ENCODE measurements at places on chromosomes 1 and 21.
A peak's percentile ranks its signal among the peaks of the same experiment; 100 is the strongest.

DNA sequence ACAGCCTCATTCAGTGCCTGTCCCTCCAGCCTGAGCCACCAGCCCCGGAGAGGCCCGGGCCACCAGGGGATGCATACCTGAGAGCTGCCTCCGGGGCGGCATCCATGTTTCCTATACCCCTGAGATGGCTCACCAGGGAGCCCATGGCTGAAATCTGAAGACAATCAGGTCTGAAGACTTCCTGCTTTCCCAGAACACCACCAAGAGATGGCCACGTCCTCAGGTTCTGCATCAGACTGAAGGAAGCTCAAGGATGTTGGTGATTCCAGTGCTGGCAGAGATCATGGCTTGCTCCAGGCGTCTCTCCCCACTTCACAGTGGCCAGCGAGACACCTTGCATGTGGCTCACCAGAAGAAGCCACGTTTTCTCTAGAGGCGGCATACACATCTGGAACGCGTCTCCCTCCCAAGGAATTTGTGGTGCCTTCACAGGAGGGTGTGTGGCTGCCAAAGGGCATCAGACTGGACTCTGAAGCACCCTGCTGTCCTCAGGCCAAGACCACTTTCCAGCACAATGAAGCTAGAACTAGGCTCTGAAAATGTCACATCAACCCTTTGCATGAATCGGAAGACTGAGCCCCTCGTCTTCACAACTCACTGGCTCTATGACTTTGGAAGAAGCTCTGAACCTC, 170.7 kb upstream of the IRF2BP2 start:
- H3K36me3 ChIP-seq = no peaks in the 10 kb centered on the region
- H3K27me3 ChIP-seq = peaks cover 24% of the 10 kb centered on the region
- peak; percentile 21 for DNase-seq
- no peak overlapping the region for H3K4me3 ChIP-seq
- H3K4me1 ChIP-seq = no peaks in the 10 kb centered on the region
- no peak overlapping the region for H3K27ac ChIP-seq

- H3K36me3 ChIP-seq = no peaks in the 10 kb centered on the region
- no peak overlapping the region for H3K4me3 ChIP-seq
- DNase-seq = no peak
- H3K4me1 ChIP-seq = peaks cover 15% of the 10 kb centered on the region
- H3K27me3 ChIP-seq = no peaks in the 10 kb centered on the region
These were observed 26.5 kb downstream of the TSNAX start for GRCh38 chr1:231554969-231555368.

DNA sequence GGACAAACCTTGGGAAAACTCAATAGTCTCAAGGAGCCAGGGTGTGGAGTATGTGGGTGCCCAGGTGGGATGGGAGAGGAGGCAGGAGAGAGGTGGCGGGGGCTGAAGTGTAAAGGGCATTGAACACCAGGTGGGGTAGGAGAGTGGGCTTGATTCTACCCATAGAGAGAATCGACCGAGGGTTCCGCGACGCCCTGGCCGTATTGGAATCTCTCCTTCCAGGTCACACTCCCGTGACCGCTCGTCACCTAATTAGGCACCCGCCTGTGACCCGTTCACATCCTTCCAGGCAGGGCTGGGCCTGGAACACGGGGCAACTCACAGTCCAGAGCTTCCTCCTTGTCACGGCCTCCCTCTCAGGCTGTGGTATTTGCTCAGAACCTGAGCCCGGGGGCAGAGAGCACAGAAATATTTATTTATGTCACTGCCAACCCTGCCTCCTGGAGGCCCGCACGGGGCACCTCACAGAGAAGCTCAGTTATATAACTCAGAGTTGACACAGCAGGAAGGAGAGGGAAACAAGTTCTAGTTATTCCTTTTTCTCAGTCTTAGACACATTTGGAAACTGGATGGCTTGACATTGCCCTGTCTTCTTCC, 12.0 kb downstream of the NCMAP start:
- no peak overlapping the region for H3K27ac ChIP-seq
- no peak overlapping the region for H3K4me3 ChIP-seq
- no peak for DNase-seq

DNA sequence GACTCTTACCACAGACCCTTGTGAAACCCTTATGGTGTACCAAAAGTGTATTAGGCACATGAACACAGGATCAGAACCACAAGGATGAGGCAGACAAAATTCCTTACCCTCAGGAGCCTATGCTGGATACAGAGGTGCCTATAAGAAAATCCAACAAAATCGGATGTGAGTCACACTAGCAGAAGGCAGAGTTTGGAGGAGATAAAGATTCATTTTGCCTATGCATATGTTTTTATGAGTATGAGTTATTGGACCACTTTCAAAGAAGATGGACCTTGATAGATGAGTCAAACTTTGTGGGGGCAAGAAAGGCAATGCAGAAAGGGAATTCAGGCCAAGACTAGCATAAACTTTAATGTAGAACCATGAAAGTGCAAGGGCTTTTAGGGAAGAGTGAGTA, 17.0 kb downstream of the CAMK1G start:
- no peak for DNase-seq
- H3K4me1 ChIP-seq = no peaks in the 10 kb centered on the region
- no peak overlapping the region for H3K27ac ChIP-seq
- no peaks in the 10 kb centered on the region for H3K27me3 ChIP-seq
- no peak overlapping the region for H3K4me3 ChIP-seq
- no peaks in the 10 kb centered on the region for H3K36me3 ChIP-seq

- H3K27ac ChIP-seq = no peak overlapping the region
- peaks cover 8% of the 10 kb centered on the region for H3K27me3 ChIP-seq
- peaks cover 3% of the 10 kb centered on the region for H3K4me1 ChIP-seq
- no peaks in the 10 kb centered on the region for H3K36me3 ChIP-seq
- no peak for DNase-seq
- H3K4me3 ChIP-seq = no peak overlapping the region
These were observed 1.3 kb downstream of the INAVA start for GRCh38 chr1:200895801-200896530.

DNA sequence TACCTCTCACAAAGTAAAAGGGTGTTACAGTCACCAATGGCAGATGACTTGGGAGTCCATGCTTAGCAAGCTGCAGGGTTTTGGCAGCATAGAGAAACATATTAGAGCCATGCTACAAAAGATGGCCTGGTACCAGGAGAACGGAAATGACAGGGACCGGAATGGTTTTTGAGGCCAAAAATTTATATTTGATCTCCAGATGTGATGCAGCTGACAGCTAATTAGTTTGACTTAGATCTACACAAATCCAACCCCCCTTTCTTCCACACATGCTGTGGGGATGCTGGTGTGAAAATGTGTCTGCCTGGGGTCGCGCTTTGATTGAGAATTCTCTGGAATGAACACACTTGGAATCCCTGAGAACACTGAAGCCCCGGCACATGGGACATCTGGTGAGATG, 26.5 kb downstream of the SYF2 start:
- no peak overlapping the region for H3K4me3 ChIP-seq
- no peak overlapping the region for H3K27ac ChIP-seq
- no peaks in the 10 kb centered on the region for H3K4me1 ChIP-seq
- no peaks in the 10 kb centered on the region for H3K36me3 ChIP-seq
- peaks cover 4% of the 10 kb centered on the region for H3K27me3 ChIP-seq
- DNase-seq = no peak

DNA sequence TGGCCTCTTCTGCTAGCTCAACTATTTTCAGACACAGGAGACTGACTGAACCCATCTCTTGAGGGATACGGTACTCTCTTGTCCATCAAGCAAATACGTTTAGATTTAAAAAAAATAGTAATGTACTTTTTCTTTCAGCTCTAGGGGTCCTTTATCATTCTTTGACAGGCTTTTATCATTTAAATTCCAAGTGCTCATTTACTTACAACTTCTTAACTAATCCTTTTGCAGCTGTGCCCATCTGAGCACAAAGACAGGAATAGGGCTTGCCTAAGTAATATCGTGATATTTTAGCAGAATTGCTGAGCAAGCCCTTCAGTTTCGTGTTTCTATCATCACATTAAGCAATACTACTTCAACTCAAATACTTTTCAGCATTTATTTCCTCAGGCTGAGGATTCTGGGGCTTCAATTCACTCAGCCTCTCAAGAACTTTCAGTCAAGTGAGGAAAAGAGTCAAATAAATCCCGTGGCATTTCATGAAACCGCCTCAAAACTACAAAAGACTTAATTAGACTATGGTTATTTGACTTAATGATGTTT, 317.6 kb downstream of the BACH1 start:
- no peak overlapping the region for H3K27ac ChIP-seq
- no peak overlapping the region for H3K4me3 ChIP-seq
- no peaks in the 10 kb centered on the region for H3K36me3 ChIP-seq
- DNase-seq = no peak
- H3K27me3 ChIP-seq = no peaks in the 10 kb centered on the region
- no peaks in the 10 kb centered on the region for H3K4me1 ChIP-seq

Data from adrenal gland (tissue), 19 donors.